ENCODE measurements at places on chromosomes 4 and X.

GRCh38 chrX:87873347-87873941 lies 355.8 kb downstream of the KLHL4 start:
- DNase-seq, result no peak

DNA sequence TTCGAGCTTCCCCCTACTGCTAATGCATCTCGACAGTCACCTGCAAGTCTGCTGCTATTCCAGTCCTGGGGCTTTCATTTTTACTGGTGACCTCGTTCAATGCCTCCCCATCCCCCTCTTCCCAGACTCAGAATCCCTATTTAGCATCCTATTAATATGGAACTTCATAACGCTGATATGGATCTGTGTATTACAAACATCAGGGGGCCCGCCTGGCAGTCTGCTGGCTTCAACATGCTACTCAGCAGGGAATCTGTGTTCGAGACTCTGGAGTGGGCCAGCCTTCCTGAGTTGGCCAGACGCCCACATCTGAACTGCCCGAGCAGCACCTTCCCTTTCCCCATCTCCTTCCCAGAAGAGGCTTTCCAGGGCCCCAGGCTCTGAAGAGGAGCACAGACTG lies 173.9 kb upstream of the PPARGC1A start:
- no peak for DNase-seq

- peak; percentile 48 for DNase-seq
These were observed 78.6 kb upstream of the BOD1L1 start for GRCh38 chr4:13706120-13706519.

DNA sequence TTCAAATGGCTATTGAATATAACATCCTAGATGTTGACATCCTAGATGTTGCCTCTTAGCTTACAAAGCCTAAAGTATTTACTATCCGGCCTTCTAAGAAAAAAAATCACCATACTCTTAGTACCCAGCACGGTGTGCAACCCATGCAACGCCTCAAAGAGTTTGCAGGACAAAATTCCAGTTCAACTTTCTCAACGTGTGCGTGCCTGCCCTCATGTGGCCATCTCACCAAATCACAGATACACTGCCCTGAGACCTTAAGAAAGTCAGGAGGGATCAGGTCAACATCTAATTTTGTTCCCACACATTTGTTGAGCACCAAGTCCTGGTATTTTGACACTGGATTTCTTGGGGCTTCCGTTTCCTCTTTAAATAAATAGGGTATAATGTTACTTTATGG lies 68.3 kb downstream of the CRMP1 start:
- DNase-seq, result peak; percentile 28

DNA sequence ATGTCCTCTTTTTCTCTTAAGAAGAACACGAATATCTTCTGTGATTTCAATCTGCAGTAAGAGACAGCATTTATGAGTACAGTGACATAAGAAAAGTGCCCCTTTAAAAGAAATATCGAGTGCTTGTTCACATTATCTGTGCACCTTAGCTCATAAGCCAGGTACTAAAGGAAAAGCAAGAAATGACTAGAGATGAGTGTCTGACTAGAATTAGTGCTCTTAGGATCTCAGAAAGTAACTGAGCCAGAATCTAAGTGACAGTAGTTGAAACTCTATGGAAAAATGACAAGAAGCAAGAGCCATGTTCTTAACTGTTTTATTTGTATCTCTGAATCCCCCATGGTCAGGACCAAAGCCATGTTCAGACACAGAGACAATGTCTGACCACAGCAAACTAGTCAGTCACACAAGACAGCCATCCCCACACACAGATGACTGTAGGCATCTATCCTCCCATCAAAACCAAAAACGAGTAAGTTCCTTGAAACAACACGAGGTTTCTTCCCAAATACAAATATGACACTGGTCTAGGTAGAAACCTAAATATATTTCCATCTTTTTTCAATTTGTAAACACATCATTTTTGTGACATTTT lies 36.8 kb downstream of the ACSL4 start:
- no peak for DNase-seq

GRCh38 chrX:54230435-54231148 lies 47.5 kb upstream of the FAM120C start:
- DNase-seq, result no peak

DNA sequence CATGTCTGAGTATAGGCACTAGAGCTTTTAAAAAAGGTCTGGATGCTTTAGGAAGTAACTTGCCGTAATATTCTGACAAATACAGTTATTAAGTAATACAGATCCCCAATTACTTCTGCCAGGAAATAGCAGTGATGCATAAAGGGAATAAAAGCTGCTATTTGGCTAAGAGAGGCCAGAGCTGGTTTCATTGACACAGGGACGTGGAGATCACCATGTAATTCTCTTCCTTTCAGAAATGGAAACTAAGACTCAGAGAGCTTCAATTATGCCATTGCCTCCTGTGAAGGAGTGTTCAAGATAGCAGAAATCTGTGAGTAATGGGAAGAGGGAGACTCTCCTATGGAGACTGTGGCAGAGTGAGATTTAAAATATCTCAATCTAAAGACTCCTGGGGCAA lies 238.1 kb downstream of the SLITRK2 start:
- no peak for DNase-seq

DNA sequence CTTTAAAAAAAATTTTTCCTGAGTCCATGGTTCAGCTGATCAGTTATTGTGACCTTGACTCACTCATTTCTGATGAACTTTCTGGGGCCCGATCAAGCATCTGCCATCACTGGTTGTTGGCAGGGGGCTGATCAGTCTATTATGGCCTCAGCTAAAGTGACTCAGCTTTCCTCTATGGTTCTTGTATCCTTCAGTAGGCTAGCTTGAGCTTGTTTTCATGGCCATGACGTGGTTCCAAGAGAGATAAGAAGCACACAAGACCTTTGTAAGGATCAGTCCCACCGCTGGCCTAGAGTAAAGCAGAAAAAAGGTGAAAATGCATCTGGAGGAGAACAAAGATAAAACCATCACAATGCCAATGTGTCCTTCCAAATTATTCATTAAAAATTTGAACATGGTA lies 29.8 kb upstream of the EPGN start:
- no peak for DNase-seq

DNA sequence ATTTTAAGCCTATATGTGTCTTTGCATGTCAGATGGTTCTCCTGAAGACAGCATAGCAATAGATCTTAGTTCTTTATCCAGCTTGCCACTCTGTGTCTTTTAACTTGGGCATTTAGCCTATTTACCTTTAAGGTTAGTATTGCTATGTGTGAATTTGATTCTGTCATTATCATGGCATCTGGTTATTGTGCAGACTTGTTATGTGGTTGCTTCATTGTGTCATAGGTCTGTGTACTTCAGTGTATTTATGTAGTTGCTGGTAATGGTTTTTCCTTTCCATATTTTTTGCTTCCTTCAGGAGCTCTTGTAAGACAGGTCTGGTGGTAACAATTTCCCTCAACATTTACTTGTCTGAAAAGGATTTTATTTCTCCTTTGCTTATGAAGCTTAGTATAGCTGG lies 1443.5 kb downstream of the FAM133A start:
- DNase-seq, result no peak

DNA sequence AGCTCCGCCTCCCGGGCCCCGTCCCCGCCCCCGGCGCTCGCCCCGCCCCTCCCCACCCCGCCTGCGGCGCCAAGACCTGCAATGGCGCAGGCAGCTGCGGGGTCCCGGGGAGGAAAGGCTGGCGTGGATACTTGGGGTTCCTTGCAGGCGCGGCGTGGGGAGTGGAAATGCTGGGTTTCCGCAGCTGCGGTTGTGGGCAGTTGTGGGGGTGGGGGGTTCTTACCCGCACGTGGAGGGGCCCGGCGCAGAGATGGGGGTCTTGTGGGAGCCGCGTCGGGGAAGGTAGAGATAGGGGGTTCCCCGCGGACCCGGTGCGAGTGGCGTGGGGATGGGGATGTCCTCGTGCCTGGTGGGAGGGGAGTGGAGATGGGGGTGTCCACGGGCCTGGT lies 680 bp upstream of the ASMTL start:
- peak; percentile 77 for DNase-seq

DNA sequence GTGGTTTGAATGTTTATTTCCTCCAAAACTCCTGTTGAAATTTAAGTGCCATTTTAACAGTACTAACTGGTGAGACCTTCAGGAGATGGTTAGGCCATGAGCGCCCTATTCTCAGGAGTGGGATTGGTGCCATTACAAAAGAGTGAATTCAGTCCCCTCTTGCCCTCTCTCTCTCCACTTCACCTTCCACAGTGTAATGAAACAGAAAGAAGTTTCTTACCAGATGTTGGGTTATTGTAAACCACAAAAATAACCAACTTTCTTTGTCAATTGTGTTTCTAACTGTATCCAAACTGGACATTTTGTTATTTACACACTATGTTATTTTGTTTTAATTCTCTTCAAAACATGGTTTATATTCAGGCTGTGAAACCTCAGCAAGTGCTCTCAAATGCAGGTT lies 1734.3 kb downstream of the PCDH7 start:
- no peak for DNase-seq

- DNase-seq, result peak; percentile 22
These were observed 29.2 kb downstream of the EFHC2 start for GRCh38 chrX:44314259-44314734.

DNA sequence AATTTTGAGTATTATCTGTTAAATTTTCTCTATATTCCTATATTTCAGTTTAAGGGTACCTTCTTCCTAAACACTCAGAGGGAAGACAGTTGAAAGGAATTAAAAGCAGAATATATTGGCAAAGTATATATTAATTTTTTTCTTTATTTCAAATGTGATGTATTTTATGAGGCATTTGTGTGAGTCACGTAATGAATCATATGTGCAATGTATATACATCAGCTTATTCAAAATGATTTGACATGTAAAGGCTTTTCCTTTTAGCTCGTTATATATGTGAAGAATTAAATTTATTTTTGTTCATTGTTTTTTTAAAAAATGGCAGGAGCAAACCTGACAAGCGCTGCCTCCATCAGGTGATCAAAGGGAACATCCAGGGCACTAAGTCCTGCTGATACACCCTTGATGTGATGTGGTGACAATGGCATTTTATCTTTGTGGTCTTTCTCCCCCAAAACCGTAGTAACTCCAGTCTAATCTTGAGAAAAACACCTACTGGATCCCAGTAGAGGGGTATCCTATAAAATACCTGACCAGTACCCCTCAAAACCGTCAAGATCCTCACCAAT lies 8.9 kb downstream of the WWC2 start:
- no peak for DNase-seq

- DNase-seq, result no peak
These were observed 408 bp downstream of the TMEM33 start for GRCh38 chr4:41935652-41936021.
